ENCODE measurements at places on chromosomes 6 and 20. TPM values are rescaled to one million over a fixed set of nuclear protein-coding genes. Genes with fewer than 3 reads are reported as not detected.

DNA sequence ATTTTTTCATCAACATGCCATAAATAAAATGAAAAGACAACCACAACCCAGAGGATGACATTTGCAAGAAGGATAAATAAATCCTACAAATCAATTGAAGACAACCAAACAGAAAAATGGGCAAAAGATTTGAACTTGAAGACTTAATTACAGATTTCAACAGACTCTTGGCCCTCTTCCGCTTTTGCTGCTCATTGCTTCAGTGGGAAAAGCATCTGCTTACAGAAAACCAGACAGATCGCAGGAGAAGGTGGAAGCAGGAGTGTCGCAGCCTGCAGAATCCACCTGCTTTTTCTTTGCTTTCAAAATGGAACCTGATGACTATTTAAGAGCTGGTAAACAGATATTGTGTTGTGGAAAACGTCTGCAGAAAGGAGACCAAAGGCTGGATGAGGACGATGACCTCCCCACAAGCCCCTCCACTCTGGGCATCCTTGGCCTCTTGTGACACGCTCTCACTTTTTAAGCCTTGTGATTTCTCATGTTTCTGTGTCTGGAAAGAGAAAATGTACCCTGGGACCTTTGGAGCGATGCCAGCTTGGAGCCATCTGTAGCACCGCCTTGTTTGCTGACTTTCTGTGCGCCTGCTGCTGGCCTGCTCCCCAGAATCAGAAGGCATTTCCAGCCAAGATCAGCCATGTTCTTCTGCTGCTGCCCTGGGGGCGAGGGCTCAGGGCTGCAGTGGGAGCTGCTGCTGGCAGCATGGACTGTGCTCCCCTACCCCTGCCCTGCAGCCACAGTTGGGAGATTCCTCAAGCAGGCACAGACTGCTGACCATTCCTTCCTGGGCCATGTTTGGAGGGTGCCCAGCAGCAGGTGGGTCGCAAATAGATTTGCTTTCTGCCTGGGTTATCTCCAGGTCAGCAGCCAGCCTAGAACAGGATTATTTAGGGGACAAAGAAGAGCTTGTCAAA, 3.6 kb upstream of the CSTL1 start:
- peak; percentile 39 for DNase-seq
- H3K27me3 ChIP-seq = no peaks in the 10 kb centered on the region
- no peak overlapping the region for H3K4me3 ChIP-seq
- no peak overlapping the region for H3K27ac ChIP-seq
- no peaks in the 10 kb centered on the region for H3K36me3 ChIP-seq

GRCh38 chr20:17541996-17542395, 10.8 kb upstream of the BFSP1 start:
- H3K36me3 ChIP-seq = no peaks in the 10 kb centered on the region
- no peak for DNase-seq
- H3K27me3 ChIP-seq = no peaks in the 10 kb centered on the region
- H3K4me3 ChIP-seq = no peak overlapping the region
- H3K27ac ChIP-seq = peak overlapping the region; percentile 82
- H3K4me1 ChIP-seq = peaks cover 88% of the 10 kb centered on the region

- H3K4me1 ChIP-seq = no peaks in the 10 kb centered on the region
- H3K36me3 ChIP-seq = no peaks in the 10 kb centered on the region
- H3K27me3 ChIP-seq = no peaks in the 10 kb centered on the region
- DNase-seq = no peak
Observed at GRCh38 chr6:18792866-18793265, 405.7 kb downstream of the RNF144B start.

GRCh38 chr20:63223121-63223825, 7.3 kb upstream of the YTHDF1 start:
- H3K4me3 ChIP-seq = no peak overlapping the region
- H3K27ac ChIP-seq = no peak overlapping the region
- DNase-seq = no peak
- no peaks in the 10 kb centered on the region for H3K36me3 ChIP-seq
- H3K4me1 ChIP-seq = peaks cover 14% of the 10 kb centered on the region

- no peak for DNase-seq
- H3K4me1 ChIP-seq = peaks cover 22% of the 10 kb centered on the region
- H3K4me3 ChIP-seq = no peak overlapping the region
- H3K27ac ChIP-seq = no peak overlapping the region
- no peaks in the 10 kb centered on the region for H3K36me3 ChIP-seq
Observed at GRCh38 chr6:168447282-168447681, 6.3 kb downstream of the SMOC2 start.

DNA sequence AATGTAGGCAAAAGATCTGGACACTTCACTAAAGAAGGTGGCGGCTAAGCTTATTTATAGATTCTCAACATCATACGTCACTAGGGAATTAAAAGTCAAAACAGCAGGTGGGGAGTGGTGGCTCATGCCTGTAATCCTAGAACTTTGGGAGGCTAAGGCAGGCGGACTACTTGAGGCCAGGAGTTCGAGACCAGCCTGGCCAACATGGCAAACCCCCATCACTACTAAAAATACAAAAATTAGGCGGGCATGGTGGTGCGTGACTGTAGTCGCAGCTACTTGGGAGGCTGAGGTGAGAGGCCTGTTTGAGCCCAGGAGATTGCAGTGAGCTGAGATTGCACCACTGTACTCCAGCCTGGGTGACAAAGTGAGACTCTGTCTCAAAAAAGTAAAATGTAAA, 74.6 kb downstream of the GPX5 start:
- no peak for DNase-seq
- peaks cover 22% of the 10 kb centered on the region for H3K27me3 ChIP-seq
- H3K4me1 ChIP-seq = no peaks in the 10 kb centered on the region
- no peak overlapping the region for H3K4me3 ChIP-seq

FOXF2 gene
- total RNA-seq = 66.6 TPM

DNA sequence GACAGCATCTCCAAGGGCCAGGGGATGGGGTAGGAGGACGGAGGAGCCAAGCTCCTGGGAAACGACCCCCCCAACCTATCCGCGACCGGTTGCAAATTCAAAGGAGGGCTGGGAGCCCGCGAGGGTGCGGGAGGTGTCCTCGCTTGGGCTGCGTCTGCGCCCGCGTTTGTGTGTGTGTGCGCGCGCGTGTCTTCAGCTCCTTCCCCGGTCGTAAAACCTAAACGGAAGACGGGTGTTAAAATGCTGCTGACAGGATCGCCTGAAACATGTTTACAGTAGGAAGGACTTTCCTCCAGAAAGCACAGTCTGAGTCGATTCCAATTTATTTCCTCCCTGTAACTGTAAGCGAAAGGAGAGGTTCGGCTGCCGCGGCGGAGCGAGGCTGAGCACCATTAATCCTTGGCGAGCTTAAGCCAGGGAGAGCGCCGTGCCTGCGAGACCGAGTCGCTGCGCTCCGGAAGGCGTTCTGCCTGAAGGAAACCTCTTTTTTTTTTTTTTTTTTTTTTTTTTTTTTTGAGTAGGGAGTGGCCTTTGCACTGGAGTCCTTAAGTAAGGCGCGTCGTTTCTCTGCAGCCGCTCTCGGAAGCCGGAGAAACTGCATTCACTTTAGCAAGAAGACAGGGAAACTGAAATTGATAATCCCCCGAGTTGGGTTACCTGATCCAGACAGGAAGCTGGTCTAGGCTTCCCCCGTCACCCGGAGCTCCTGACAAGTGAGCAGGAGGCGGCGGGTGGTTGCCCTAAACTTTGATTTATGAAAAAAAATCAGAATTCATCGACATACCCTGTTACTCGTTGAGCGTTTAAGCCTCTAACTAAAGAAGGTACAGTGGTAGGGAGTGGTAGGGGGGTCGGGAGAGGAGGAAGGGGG, 4.8 kb upstream of the SOX4 start:
- DNase-seq = no peak
- H3K36me3 ChIP-seq = no peaks in the 10 kb centered on the region
- H3K4me3 ChIP-seq = peak overlapping the region; percentile 66
- H3K27ac ChIP-seq = peak overlapping the region; percentile 84

- no peak overlapping the region for H3K27ac ChIP-seq
- peaks cover 20% of the 10 kb centered on the region for H3K4me1 ChIP-seq
- DNase-seq = no peak
- no peaks in the 10 kb centered on the region for H3K36me3 ChIP-seq
- H3K27me3 ChIP-seq = no peaks in the 10 kb centered on the region
- no peak overlapping the region for H3K4me3 ChIP-seq
Observed at GRCh38 chr20:10590950-10591671, 82.7 kb downstream of the JAG1 start.

MROH8 gene
- total RNA-seq = 3.0 TPM

DNA sequence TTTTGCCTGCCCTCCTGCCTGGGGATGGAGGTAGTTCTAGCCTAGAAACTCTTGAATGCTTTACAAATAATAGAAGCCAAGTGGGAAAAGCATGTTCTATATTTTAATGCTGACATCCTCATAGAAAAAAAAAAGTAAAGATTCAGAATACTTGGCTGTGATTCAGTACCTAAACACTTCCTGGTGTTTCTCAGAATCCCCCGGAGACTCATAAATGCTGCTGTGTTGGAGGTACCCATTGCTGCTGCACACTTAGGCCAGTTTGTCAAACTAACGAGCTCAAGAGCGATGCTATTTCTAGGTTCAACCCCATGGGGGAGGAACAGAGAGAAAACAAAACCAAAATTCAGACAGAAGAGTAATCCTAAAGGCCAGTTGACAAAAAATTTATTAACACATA, 38.8 kb upstream of the ZFP64 start:
- peaks cover 3% of the 10 kb centered on the region for H3K4me1 ChIP-seq
- H3K4me3 ChIP-seq = no peak overlapping the region
- DNase-seq = no peak
- no peak overlapping the region for H3K27ac ChIP-seq
- H3K36me3 ChIP-seq = no peaks in the 10 kb centered on the region
- H3K27me3 ChIP-seq = no peaks in the 10 kb centered on the region

GRCh38 chr20:37911838-37912281, 8.9 kb downstream of the VSTM2L start:
- no peak for DNase-seq
- H3K27me3 ChIP-seq = peaks cover 42% of the 10 kb centered on the region
- no peak overlapping the region for H3K27ac ChIP-seq
- H3K4me3 ChIP-seq = no peak overlapping the region
- no peaks in the 10 kb centered on the region for H3K36me3 ChIP-seq

CCDC170 gene
- 1.5 TPM for total RNA-seq

TMEM63B gene
- total RNA-seq = 18.2 TPM

DNA sequence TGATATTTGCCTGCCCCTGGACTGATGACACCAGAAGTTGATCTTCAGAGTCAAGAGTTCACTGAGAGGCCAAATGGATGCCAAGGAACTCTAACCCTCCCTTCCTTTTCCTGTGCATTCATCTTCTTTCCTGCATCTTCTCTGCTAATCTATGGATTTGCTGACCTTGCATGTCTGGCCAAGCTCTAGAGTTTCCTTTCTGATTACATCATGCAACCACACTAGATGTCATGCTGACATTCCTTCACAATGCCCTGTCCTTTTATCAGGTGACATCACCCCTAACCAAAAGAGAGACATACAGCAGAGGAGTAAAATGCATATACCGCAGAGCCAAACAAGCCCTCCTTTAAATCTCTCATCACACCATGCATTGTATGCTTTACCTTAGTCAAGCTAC, 487.6 kb downstream of the TFAP2A start:
- H3K36me3 ChIP-seq = no peaks in the 10 kb centered on the region
- DNase-seq = no peak
- no peak overlapping the region for H3K27ac ChIP-seq
- H3K4me1 ChIP-seq = no peaks in the 10 kb centered on the region
- H3K27me3 ChIP-seq = no peaks in the 10 kb centered on the region
- H3K4me3 ChIP-seq = no peak overlapping the region

- H3K4me1 ChIP-seq = peaks cover 96% of the 10 kb centered on the region
- peak overlapping the region; percentile 75 for H3K4me3 ChIP-seq
- H3K27ac ChIP-seq = peak overlapping the region; percentile 96
- H3K27me3 ChIP-seq = no peaks in the 10 kb centered on the region
Observed at GRCh38 chr6:44221961-44222335, 1.4 kb upstream of the SLC29A1 start.

CLPSL2 gene
- total RNA-seq = not detected

AHCY gene
- 69.7 TPM for total RNA-seq

- H3K4me1 ChIP-seq = peaks cover 50% of the 10 kb centered on the region
- DNase-seq = no peak
- no peak overlapping the region for H3K4me3 ChIP-seq
- H3K27ac ChIP-seq = peak overlapping the region; percentile 67
- no peaks in the 10 kb centered on the region for H3K27me3 ChIP-seq
Observed at GRCh38 chr20:8151372-8151771, 19.3 kb downstream of the PLCB1 start.

CD24 gene
- 1.1 TPM for total RNA-seq

- no peak overlapping the region for H3K27ac ChIP-seq
- H3K4me3 ChIP-seq = no peak overlapping the region
- peaks cover 64% of the 10 kb centered on the region for H3K36me3 ChIP-seq
- peaks cover 20% of the 10 kb centered on the region for H3K4me1 ChIP-seq
Observed at GRCh38 chr20:3374296-3374695, 33.2 kb downstream of the DNAAF9 start.

GRCh38 chr6:124872361-124873065, 89.7 kb upstream of the RNF217 start:
- no peaks in the 10 kb centered on the region for H3K36me3 ChIP-seq
- H3K27me3 ChIP-seq = no peaks in the 10 kb centered on the region
- no peak for DNase-seq
- H3K4me3 ChIP-seq = no peak overlapping the region
- no peaks in the 10 kb centered on the region for H3K4me1 ChIP-seq
- H3K27ac ChIP-seq = no peak overlapping the region

TGM3 gene
- not detected for total RNA-seq

- H3K27ac ChIP-seq = no peak overlapping the region
Observed at GRCh38 chr6:30091577-30092381, 16.2 kb upstream of the RNF39 start.

- H3K36me3 ChIP-seq = no peaks in the 10 kb centered on the region
- H3K4me1 ChIP-seq = peaks cover 52% of the 10 kb centered on the region
- H3K27ac ChIP-seq = no peak overlapping the region
- no peak overlapping the region for H3K4me3 ChIP-seq
- no peak for DNase-seq
Observed at GRCh38 chr6:16404456-16404855, 166.1 kb downstream of the GMPR start.

- H3K4me1 ChIP-seq = no peaks in the 10 kb centered on the region
- no peak for DNase-seq
- H3K36me3 ChIP-seq = no peaks in the 10 kb centered on the region
- H3K27me3 ChIP-seq = no peaks in the 10 kb centered on the region
- no peak overlapping the region for H3K27ac ChIP-seq
Observed at GRCh38 chr6:104633125-104633524, 226.6 kb downstream of the HACE1 start.

- no peak overlapping the region for H3K4me3 ChIP-seq
- no peaks in the 10 kb centered on the region for H3K4me1 ChIP-seq
- no peaks in the 10 kb centered on the region for H3K36me3 ChIP-seq
- H3K27ac ChIP-seq = no peak overlapping the region
Observed at GRCh38 chr20:46959081-46959692, 64.5 kb downstream of the EYA2 start.

- no peaks in the 10 kb centered on the region for H3K36me3 ChIP-seq
- peaks cover 6% of the 10 kb centered on the region for H3K4me1 ChIP-seq
- DNase-seq = no peak
- H3K27ac ChIP-seq = no peak overlapping the region
Observed at GRCh38 chr20:56974499-56975250, 291.8 kb downstream of the BMP7 start.

DNA sequence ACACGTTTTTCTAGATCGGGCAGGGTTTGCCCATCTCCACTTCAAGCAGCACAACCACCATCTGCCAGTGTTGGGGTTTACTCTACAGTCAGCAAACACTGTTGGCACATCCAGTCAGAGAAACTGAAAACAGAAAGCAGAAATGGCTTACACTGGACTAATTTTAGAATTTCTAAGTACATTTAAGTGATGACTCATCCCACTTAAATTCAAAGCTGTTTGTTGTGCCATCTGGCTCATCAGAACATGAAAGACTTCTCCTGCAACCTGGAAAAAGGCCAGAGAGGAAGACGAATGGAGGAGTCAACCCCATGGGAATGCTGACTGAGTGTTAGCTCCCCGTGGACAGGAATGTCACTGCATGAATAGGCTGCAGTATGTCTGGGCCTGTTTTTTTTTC, 21.8 kb downstream of the FAM209B start:
- H3K4me1 ChIP-seq = peaks cover 10% of the 10 kb centered on the region
- H3K27ac ChIP-seq = no peak overlapping the region
- no peak overlapping the region for H3K4me3 ChIP-seq
- DNase-seq = no peak
- H3K36me3 ChIP-seq = no peaks in the 10 kb centered on the region
- no peaks in the 10 kb centered on the region for H3K27me3 ChIP-seq

Data from esophagus muscularis mucosa (tissue), 4 donors.